ENCODE measurements at places on chromosomes 3 and 15.

DNA sequence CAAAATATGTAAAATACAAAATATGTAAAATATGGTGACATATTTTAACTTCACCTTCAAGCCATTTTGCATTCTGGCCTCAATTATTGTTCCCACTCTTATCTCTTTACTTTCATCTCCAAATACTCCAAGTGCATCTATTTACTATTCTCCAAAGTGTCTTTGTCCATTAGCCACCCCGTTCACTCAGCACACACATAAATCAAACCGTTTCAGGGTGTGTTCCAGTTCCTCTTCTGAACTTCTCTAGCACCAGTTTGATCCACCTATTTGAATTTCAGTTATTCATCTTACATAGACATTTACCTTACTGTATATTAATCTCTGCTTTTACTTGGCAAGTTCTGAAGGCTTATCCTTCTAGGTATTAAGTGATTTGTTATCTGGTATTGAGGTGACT lies 45.1 kb downstream of the SGO1 start:
- no peak for DNase-seq

GRCh38 chr3:131360191-131360755 lies 21.3 kb upstream of the NUDT16 start:
- no peak for DNase-seq

DNA sequence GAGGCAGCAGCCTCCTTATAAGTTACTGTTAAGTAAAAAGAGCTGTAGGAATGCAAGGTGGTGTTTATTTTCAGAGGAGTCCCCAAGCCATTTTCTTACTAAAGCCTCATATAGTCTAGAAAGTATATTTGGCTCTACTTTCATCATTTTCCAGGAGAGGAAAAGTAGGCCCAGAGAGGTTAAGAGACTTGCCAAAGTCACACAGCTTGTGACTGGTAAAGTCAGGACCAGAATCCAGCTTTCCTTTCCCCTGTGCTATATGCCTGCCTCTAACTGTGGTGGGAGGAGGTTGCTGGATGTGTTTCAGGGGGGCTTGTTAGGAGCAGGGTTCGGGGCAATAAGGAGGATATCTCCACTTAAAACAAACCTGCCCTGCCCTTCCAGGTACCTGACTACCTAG lies 7.2 kb upstream of the OGG1 start:
- DNase-seq, result no peak

DNA sequence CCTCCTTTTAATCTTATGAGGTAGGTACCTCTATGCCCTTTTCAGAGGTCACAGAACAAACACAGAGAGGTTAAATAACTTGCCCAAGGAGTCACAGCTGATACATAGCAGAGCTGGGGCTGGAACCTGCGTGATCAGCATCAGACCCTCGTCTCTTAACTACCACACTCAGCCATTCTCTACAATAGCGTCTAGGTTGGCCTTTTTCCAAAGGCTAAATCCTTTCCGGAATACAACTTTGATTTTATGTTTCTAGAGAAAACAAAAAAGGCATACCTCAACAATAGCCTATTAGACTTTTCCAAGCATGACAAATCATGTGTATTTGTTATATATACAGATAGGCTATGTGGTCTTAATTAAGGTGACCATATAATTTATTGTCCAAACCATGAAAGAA lies 187.2 kb downstream of the RORA start:
- no peak for DNase-seq

- DNase-seq, result no peak
Measured at GRCh38 chr3:62859203-62859791, 15.9 kb downstream of the CADPS start.

- peak; percentile 59 for DNase-seq
Measured at GRCh38 chr3:172524611-172525010, 1.4 kb upstream of the TNFSF10 start.

GRCh38 chr3:170414202-170414663 lies 4.4 kb upstream of the CLDN11 start:
- peak; percentile 76 for DNase-seq

DNA sequence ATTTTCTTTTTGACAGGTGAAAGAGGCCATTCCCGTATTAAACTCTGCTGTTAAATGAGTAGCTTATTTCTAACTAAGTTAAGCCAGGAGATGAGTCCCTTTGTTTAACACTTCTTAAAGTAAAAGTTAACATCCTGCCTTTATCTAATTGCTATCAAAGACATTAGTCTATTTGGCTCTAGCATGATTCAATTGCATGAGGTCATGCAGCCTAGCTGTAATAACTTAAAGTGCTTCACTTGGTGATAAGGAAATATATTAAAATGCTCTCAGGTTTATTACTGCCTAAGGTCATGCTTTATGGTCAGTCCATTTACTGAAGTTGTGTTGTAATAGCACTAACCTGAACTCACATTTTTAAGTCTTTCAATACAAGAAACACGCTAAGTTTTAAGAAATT lies 82.3 kb upstream of the MLF1 start:
- DNase-seq, result no peak

- no peak for DNase-seq
Measured at GRCh38 chr3:10430805-10431204, 74.6 kb downstream of the ATP2B2 start.

DNA sequence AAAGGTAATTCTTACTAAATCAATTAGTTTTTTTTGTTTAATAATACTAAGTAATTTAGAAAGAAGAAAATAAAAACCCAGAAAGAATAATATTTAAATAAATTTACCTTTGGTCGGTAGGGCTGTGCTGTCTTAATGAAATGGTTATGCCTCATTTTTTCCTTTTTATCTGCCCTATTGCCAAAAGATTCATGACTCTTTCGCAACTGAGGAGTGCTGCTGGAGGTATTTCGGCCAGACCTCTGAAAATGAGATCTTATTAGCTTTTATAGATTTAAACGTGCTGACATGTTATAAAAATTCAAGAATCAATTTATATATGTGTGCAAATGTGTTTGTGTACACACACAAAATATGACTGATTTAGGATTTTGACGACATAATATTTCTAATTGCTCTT lies 67.1 kb upstream of the USP50 start:
- no peak for DNase-seq

DNA sequence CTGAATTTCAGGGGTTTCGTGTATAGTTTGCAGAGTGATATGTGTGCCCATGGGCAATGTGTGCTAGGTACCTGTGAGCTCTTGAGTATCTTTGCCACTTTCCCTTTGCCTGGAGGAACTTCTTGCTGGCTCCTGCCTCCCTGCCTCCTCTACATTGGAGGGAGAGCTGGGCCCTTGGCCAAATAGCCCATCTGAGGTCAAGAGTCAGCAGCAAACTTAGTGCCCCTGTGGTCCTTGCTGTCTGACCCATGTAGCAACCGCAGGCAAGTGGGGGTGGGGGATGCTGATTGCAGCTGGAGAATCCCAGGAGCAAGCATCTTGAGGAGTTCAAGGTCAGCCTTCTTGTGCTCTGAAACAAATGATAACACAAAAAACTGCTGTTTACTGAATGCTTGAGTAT lies 5.4 kb upstream of the TBC1D21 start:
- no peak for DNase-seq

- no peak for DNase-seq
Measured at GRCh38 chr15:68356778-68357177, 75.2 kb downstream of the ITGA11 start.

- no peak for DNase-seq
Measured at GRCh38 chr15:97521381-97522285, 438.9 kb upstream of the ARRDC4 start.

- DNase-seq, result no peak
Measured at GRCh38 chr3:17014709-17015108, 130.0 kb downstream of the PLCL2 start.

- DNase-seq, result no peak
Measured at GRCh38 chr3:179000144-179000543, 71.5 kb downstream of the ZMAT3 start.

DNA sequence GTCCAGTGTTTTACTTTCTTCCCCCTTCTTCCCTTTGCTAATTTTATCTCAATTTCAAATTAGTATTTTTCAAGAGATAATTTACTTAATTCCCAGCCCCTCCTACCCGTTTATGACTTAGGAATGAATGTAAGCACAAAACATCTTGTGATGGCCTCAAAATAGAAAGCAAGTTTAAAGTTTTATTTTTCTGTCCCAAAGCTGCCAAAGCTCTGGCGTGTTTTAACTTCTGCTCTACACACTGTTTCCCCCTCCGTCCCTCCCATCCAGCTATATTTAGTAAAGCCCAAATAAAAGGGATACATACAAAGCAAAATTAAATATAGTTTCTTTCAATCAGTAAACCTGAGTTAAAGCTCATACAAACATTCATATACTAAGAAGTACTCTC lies 59.9 kb downstream of the IGF2BP2 start:
- no peak for DNase-seq

DNA sequence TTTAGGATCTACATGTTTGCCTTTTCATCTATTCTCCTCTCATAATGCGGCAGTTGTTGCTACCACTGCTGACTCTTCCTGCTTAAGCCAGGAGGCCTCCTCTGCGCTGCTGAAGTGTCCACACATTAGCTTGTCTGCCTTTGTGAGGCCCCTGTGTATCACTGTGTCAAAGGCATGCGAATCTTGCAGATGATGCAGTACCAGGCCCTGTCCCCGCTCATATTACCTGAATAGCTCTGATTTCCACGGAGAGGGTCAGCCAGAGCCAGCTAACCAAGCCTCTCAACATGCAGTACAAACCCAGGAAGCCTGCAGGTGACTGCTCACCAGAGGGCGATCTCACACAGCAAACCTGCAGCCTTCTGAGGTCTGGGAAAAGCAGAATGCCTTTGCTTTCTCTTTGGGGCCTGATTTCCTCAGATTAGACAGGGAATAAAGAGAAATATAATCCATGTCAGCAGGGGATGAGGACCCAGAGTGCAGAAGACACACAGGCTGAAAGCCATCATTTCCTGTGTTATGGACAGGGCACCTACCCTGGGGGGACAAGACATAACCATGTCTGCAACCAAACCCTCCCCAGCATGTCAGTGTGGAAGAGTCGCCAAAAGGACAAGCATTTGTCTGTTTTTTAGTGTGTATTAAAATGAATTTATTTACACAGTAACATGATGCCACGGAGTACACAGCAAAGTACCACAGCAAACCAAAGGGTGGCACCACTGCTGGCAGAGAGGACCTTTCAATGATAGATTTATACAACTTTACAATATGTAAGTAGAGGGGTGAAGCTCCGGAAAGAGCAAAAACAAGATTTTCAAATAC lies 36.8 kb upstream of the TSPAN3 start:
- peak; percentile 67 for DNase-seq

- DNase-seq, result no peak
Measured at GRCh38 chr15:50116477-50116876, 2.6 kb downstream of the ATP8B4 start.

DNA sequence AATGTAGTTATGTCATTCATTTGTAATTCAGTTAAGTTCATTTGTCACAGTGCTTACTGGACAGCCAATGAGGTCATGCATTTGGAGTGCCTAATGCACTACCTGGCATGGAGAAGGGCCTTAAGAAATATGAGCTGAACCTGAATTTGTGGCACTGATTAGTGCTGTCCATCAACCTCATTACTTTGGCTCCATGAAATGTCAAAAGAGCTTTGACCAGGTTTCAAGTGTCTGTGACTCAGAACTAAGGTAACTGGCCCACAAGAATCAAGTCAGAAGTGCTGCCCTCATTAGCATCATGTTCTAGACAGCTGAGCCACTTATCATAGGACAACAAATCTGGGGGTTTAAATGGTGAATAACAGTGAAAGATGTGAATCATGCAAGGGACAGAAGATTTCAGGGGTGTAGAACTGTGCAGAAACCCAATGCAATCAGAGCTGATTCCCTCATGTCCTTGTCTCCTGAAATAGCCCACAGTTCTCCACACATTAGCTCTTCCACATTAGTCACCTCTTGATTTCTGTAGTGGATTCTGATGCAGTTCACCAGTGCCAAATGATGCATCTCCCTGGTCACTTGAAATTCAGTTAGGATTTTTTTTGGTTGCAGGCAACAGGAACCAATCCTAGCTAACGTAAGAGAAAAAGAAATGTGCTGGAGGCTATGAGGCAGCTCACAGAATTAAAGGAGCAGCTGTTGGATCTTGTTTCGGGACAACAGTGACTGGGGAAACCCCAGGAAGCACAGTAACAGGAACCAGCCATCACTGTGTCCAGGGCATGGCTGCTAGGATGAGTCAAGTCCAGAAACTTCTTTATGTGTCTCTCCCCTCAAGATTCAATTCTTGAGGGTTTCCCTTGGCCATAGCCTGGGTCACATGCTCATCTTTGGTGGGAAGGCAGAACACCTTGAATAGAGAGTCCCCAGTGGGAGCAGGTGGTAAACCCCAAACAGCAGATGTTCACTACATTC lies 38.7 kb downstream of the CHST2 start:
- DNase-seq, result no peak

DNA sequence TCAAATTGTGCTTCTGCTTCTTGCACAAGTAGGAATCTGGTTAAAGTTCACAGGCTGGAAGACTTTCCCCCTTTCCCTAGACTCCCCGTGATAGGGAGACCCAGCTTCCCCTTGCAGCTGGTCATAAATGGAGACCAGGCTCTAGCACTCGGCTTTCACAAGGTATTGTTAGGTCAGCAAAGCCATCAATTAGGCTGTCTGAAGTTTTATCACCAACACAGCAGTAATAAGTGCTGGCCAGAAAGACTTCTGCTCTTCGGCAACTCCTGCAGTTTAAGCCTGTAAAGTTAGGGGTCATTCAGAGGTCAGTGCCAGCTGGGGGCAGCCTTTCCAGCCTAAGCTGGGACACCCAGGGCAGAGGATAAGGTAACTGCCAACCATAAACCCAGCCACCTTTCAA lies 203.4 kb downstream of the MEIS2 start:
- no peak for DNase-seq

- no peak for DNase-seq
Measured at GRCh38 chr3:69930564-69930963, 69.0 kb upstream of the SAMMSON start.

DNA sequence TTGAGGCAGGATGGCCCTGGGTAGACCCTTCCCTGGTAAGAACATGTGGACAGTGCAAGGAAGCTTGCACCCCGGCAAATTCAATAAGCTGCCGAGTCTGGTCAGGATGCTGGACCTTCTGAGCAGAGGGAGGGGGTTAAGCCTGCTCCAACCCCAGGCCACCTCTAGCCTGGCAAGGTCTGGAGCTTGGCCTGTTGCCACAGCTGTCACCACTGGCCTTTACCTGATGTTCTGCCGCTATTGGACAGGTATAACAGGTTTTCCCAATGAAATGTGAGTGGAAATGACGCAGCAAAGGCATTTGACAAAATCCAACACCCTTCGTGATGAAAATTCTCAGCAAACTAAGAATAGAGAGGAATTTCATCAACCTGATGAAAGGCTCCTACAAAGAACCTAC lies 699 bp upstream of the MESP1 start:
- DNase-seq, result no peak

Measured in brain microvascular endothelial cell (primary cell).